ENCODE measurements at places on chromosomes 7 and 10.

DNA sequence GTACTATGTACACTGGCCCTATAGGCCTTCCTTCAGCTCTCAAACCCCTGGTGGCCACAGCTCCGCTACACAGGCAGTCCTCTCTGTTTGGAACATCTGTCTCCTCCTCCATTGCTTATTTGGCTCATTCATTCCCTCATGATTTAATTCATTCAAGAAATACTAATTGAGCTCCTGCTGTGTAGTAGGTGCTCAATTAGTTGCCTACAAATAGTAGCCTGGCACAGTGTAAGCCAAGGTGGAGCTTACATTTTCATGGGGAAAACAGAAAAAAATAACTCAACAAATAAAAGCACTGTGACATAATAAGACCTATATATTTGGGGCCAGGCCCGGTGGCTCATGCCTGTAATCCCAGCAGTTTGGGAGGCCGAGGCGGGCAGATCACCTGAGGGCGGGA is 3.4 kb upstream of the FIS1 start:
- DNase-seq: no peak

DNA sequence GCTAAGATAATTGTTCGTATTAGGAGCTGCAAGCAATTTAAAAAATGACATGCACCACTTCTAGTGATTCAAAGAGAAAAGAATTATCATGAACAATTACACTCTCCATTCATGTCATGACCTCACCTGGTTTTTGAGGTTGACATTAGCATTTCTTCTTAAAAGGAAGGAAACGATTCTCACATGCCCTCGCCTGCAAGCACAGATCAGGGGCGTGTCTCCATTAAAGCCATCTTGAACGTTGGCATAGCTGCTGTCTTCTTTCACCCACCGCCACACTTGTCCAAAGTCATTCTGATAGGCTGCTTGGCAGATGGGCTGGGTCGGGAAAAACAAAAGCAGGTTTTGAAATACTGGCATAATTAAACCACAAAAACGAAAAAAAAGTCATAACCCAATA is 19.9 kb downstream of the ANKRD22 start:
- DNase-seq: no peak

- no peak for DNase-seq
These were observed 63.3 kb upstream of the NANOS1 start for GRCh38 chr10:118966076-118966849.

- DNase-seq: no peak
These were observed 551 bp downstream of the IFIT1 start for GRCh38 chr10:89392974-89393373.

DNA sequence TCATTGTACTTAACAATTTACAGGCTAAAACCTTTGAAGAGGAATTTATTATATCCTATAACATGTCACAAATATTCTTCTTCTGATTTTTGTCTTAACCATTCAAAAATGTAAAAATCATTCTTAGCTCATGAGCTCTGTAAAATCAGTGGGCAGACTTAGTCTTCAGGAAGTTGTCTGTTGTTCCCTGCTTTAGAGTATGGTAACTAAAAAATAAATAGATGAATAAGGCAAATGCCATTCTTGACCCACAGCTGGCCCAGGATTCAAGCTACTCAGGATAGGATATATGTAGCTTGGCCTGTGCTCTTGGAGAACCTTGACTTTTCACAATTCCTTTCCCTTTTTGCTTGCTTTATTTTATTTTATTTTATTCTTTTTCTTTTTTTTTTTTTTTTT is 51.5 kb downstream of the LRRC4 start:
- no peak for DNase-seq

DNA sequence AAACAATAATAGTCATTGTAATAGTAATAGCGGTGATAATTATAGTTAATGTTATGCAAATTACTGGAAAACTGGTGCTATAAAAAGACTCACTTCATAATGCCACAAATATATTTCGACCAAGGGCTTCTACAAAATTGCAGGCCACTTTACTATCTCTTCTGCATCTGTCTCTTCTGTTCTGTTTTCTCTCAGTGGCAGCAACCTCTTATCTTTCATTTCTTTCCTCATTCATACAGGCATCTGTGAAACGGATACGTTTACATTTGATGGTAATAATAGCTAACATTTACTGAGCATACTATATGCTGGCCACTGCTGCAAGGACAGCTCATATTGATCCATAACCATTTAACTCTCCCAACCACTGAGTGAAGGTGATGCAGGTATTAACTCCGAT is 537.4 kb upstream of the PFKP start:
- no peak for DNase-seq

DNA sequence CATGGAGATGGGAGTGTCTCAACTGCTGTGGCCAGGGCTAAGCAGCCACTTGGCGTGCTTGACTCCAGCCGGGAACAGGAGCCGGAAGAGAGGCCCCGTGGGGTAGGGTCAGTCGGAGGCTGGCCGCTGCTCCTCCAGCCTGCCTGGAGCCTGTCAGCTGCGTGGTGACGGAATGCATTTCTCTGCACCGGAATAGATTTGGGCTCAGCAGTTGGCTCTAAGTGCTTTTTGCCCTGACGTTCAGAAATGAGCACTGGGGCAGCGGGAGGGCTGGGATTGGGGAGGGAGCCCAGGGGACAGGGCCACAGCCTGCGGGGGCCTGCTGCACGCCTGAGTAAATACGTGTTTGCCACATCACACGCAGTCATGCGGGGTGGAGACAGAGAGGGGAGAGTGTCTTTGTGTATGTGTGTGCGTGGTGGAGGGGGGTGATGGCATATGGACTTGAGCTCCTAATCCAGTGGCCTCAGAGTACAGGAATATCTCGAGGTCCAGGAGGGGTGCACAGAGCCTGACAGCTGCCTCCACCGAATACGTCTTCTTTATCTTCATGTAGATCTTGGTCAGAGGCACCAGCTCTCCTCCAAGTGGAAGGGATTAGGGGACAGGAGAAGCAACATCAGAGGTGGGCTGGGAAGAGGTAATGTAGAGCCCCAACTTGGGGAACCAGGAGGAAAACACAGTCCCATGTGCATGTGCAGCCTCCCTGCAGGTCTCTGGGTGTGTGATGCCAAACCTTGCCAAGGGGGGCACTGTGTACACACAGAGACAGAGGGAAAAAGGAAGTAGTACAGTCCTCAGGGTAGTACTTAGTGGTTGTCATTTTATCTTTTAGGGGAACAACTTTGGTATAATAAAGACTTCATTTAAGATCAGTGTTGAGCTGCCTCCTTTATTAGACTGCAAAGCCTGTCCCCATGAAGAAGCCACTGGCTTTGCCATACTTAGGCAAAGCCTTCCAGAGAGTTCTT is 151.4 kb downstream of the CDH23 start:
- no peak for DNase-seq

GRCh38 chr7:71021131-71021530 is 110.8 kb upstream of the GALNT17 start:
- DNase-seq: no peak

GRCh38 chr7:48298779-48299178 is 127.5 kb downstream of the ABCA13 start:
- no peak for DNase-seq
